ENCODE measurements at places on chromosomes 2 and 18.

DNA sequence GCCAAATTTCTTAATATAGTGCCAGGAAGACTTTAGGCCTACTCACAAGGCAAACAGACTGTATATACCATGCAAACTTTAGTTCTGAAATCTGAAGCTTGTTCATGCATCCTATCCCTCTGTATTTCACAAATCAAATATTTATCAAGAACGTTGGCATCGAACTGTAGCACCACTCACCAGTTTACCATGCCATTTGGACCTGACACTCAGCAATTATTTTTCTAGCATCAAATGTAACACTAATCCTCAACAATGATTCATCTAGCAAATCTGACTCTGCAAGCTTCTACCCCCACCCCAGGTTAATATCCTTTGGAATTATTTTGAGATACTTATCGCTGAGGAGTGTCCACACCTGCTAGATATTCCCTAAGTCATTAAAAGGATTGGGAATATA, 1506.6 kb downstream of the LRP1B start:
- no peak for DNase-seq

DNA sequence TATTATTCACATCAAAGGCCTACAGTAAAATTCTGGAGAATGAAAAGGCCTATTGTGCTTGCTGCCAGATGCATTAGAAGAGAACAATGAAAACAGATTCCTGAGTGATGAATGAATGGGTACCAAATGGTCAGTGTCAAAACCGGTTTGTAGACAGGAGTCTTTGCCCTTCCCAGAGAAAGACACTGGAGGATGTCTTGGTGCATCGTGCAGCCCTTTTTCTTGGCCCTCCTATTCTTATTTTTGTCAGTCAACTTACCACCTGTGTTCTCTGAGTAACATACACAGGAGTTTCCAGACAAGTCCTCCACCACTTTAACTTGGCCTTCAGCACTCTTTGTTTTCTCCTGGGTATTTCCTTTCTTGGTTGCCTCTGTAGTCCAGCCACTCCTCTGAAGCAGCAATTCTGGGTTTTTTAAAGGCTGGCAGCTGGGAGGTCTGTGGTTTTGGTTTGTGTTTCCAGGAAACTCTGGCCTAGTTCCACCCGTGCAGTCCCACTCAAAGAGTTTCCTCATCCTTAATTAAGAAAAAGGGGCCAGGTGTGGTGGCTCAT, 29.4 kb downstream of the PSTPIP2 start:
- no peak for DNase-seq

DNA sequence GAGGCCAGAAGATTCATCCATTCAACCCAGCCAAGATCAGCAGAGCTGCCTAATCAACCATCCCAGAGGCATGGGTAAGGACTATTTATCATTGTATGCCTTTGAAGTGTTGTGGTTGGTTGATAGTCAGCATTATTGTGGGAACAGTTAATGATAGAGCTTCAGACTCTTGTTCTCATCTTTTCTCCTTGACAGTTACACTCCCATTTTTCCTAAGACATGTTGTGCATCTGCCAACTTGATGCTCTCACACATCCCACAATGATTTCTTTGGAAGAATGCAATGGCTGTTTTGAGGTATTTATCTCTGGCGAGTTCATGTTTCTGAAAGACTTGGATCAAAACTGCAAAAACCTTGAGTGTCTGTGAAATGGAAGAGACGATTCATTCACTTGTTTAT, 55.4 kb downstream of the FASTKD2 start:
- DNase-seq = no peak

DNA sequence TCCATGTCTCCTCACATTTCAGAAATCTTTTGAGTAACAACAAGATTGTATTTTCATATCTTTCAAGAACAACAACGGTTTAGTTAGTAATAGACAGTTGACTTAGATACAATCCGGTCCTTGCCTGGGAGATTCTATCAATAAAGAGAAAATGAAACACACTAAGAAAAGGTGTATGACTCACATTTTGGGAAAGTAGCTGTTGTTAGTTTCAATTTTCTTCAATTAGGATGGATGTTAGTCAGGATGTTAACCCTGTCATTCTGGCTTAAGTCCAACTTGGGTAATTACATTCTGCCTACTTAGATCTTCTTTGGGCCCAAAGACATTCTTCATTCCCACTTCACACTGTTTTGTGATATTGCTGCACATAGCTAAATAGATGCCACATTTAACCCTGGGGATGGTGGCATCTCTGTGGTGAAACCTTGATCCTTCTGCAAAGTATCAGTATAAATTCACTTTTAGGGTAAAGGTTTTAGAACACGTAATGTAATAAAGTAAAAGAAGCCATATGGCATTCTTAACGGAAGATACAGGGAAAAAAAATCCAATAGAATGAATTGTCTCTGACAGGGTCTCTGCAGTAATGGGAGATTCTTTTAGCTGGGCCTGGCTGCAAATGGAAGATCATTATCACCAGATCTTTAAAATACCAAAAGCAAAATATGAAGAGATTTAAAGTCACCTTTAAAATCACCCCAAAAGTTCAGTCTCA, 365.5 kb downstream of the FIGN start:
- DNase-seq = no peak

- DNase-seq = no peak
Observed at GRCh38 chr18:3089579-3089978, 76.6 kb upstream of the LPIN2 start.
